ENCODE measurements at places on chromosomes 13 and 19.
A peak's percentile ranks its signal among the peaks of the same experiment; 100 is the strongest.

- DNase-seq = no peak
Measured at GRCh38 chr13:105127732-105128131, 1407.7 kb downstream of the EFNB2 start.

DNA sequence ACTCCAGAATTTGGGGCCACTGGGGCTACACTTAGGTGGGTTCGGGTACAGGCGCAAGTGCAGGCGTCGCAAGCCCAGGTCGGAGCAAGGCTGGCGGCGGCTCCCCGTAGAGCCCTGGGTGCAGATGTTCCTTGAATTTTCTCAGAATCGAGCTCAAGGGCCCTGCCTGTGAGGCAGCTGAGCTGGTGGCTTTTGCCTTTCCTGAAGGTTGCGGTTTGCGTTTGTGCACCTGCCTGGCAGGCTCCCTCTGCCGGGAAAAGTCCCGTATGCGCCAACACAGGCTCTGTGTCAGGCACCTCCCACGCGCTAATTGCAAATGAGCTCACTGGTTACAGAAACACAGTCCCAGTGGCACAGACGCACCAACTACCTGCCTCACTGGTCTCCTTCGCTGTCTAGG is 5.9 kb downstream of the DOHH start:
- no peak for DNase-seq

GRCh38 chr13:73717632-73718031 is 416.6 kb downstream of the KLF12 start:
- DNase-seq = peak; percentile 46

DNA sequence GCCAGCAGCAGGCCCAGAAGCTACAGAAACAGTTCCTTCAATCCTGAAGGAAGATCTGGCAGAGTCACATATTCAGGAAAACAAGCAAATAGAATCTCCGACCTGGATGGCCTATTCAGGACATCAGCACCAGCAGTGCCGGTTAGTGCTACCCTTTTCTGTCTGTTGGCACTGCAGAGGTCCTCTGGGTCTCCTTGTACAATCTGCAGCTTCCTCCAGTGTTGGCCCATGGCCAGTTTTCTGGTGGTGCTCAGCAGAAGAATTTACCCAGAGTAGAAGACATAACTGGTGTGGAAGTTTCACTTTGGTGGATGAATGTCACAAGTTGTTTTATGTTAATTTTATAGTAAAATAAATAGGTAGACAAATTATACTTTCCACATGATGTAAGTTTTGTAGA is 498.1 kb downstream of the COG6 start:
- no peak for DNase-seq

- no peak for DNase-seq
Measured at GRCh38 chr19:35608251-35608650, 4.3 kb upstream of the HAUS5 start.

DNA sequence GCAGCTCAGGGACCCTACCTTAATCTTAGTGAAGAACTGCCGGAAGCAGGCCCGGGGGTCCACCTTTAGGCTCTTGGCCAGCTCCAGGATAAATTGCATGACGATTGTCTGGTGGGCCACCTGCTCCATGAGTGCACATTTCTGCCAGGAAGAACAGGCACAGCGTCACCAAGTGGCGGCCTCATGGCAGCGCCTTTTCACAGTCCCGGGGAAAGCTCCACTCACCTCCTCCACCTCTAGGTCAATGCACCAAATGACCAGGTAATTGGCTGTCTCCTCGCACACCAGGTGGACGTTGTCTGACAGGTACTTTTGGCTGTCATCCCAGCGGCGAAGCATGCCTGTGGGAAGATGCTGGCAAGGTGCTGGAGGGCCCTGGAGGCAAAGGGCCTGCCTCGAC is 8.3 kb downstream of the CDC37 start:
- no peak for DNase-seq

DNA sequence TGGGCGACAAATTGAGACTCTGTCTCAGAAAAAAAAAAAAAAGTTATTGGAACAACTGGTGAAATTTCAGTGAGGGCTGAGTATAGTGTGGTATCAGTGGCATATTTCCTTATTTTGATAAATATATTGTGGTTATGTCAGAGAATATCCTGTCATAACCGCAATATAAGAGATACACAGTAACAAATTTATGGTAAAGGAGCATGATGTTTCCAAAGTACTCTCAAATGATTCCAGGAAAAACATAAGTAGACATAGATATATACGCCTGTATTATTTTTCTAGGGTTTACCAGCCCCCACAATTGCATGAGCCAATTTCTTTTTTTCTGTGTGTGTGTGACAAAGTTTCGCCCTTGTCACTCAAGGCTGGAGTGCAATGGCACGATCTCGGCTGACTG is 5.7 kb upstream of the C5AR1 start:
- DNase-seq = no peak

- DNase-seq = peak; percentile 3
Measured at GRCh38 chr13:42524487-42525034, 49.4 kb upstream of the TNFSF11 start.

DNA sequence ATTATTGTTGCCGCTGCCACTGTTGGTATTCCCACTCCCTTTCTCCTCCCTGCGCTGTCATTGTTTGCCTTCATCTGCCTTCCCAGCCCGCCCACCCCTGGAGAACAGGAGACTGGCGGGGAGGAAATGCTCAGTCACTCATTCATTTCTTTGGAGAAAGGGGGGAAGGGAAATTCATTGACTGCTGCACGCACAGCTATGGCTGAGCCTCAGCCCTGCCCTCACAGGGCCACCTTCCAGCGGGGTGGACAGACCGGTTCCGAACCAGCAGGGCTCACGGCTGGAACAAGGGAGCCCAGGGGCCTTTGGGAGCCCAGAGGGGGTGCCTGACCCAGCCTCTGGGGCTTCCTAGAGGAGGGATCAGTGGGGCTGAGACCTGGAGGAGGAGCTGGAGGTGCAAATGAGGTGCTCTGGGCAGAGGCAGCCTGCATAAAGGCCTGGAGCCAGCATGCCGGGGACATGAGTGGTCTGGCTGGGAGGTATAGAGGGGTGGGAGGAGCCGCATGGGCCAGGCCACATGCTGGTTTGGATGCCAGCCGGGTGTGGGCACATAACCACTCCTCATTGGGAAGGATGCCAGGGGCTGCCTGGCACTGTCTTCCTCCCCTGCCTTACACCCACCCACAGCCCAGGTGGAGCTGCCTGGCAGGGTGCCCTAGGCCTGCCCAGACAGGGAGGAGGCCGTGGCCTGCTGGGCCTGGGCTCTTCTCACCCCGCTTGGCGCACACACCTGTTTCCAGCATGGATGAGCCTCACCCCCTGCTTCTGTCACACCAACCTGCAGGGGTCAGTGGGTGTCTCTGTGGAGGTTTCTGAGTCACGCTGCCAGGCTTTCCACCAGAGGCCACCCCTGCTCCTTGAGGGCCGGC is 26.8 kb downstream of the PPP5C start:
- no peak for DNase-seq

GRCh38 chr19:46155237-46155636 is 7.2 kb downstream of the IGFL2 start:
- DNase-seq = no peak

GRCh38 chr13:29448174-29448573 is 147.3 kb downstream of the SLC7A1 start:
- DNase-seq = no peak

DNA sequence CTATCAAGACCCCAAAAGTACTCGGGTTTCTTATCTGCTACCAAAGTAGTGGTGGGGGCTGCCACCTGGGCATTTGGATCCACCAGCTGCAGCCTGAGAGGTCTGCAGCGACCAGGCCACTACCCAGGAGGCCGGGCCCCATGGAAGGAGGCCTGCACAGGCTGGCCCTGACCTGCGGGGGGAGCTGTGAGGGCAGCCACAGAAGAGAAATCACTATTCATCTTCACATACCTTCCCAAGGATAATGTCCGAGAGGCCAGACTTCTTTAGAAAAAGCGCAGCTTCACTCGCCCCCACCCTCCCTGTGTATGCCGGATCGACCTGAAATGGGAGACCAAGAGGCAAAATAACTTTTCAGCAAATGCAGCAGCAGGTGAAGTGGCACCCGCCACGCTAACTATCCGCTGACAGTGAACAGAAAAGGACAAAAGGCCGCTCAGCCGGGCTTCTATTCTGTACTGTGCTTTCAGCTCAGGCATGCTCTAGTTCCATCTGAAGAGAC is 30.1 kb downstream of the EPS15L1 start:
- DNase-seq = no peak

DNA sequence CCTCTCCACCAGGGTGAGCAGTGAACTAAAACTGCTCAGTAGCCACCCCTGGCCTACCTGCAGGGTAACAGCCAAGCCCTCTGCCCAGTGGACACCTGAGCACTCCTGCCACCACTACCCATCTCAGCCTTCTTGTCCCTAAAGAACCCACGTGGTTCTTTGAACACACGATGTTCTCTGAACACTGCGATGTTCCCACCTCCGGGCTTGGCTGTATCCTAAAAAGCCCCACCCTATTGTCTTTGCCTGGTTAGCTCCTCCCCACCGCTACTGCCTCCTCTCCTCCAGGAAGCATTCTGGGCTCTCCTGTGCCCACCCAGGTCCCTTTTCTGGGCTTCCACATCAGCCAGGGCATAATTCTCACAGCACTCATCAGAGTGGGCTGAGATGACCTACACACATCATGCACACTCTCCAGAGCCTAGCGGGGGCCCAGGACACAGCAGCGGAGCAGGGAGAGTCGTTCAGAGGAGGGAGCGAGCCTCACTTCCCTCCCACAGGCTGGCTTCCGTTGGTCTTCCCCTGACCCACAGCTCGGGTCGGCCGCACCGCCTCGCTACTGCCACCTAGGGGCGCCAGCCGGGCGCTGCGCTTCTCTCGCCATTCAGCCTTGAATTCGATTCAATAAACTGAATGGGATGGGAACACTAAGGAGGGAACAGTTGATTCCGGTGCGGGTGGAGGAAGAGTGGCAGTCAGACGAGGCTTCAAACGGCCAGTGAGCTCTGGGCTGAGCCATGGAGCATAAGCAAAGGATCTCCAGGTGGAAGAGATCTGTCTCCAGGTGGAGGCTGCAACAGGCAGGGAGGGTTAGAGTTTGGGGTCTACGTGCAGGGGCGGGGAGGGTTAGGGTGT is 3.2 kb downstream of the ELAVL1 start:
- peak; percentile 50 for DNase-seq

GRCh38 chr13:46097015-46097414 is 7.8 kb downstream of the CPB2 start:
- DNase-seq = no peak

DNA sequence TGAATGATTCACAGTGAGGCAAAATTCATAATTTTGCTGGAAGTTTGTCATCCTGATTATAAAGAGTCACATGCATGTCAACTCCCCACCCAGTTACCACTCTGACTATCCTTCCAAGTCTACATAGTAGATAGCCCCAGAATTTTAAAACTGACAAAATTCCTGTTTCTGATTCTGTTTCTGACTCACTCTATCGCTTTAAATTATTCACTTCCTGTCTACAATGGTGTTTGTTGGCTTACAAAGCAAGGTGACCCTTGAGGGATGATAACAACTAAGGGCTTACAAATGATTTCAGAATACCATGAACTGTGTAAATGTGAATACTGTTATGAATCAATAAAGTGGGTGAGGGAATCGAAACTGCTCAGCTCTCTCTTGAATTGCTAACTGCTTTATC is 98.7 kb upstream of the KL start:
- no peak for DNase-seq

DNA sequence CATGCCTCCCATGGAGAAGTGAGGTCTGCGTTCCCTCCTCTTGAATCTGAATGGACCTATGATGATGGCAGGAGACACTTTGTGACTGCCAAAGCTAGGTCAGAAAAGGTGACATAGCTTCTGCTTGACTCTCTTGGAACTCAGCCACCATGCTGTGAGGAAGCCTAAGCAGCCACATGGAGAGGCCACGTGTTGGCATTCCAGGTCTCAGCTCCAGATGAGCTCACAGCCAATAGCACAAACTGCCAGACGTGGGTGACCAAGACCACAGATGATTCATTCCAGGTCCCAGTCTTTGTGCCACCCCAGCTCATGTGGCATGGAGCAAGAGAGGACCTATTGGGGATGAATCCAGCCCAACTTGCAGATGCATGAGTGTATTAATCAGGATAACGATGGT is 8.7 kb upstream of the GGACT start:
- DNase-seq = no peak

Measured in astrocyte of the cerebellum (primary cell).